ENCODE measurements at places on chromosomes 2 and 18.

- no peak for DNase-seq
Observed at GRCh38 chr2:37552339-37552738, 119.1 kb downstream of the CDC42EP3 start.

- DNase-seq = no peak
Observed at GRCh38 chr18:63365876-63366212, 1.2 kb downstream of the KDSR start.

GRCh38 chr2:53381271-53381670 lies 386.3 kb upstream of the CHAC2 start:
- no peak for DNase-seq

- DNase-seq = no peak
Observed at GRCh38 chr2:176152350-176153181, 1.2 kb downstream of the HOXD4 start.

DNA sequence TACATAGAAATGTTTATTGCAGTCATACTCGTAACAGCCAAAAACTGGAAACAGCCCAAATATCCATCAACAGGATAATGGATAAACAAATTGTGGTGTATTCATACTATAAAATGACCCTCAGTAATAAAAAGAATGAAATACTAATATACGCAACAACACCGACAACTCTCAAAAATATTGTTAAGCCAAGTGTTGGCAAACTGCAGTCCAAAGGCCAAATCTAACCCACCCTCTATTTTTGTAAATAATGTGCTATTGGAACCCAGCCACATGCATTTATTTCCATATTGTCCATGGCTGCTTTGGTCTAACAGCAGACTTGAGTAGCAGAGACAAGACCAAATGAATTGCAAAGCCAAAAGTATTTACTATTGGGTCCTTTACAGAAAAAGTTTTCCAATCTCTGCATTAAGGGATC lies 151.0 kb downstream of the MREG start:
- DNase-seq = no peak

DNA sequence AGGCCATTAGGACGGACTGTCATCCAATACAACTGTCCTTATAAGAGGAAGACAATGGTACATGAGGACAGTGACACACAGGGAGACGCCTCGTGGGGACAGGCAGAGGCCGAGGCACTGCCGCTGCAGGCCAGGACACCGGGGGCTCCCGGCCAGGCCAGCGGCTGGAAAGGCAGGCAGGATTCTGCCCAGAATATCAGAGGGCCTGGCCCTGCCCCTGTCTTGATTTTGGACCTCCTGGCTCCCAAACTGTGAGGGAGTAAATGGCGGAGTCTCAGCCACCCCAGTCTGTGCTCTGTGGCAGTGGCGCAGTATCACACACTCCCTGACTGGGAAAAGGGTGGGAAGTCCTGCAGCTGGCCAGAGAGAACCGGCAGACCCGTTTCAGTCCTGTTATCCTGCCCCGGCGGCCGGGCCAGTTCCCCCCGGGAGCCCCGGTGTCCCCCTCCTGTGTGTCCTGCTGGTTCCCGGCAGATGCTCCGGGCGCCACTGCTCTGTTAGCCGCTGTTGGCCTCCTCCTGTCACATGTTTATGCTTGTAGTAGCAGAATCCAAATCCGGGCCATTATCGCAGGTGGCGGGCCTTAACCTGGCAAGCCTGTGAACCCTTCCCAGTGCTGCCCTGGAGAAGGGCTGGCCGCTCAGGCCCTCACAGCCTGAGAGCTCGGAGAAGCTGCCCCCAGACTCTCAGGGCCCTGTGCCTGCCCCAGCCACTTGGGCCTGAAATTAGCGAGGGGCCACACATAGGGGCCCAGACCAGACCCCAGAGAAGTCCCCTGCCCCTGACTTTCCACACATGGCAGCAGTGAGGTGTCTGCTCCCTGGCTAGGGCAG lies 31.4 kb upstream of the TAF1B start:
- no peak for DNase-seq

- DNase-seq = no peak
Observed at GRCh38 chr2:189506514-189506976, 65.3 kb downstream of the WDR75 start.

- DNase-seq = no peak
Observed at GRCh38 chr2:86648681-86649080, 25.0 kb upstream of the RNF103 start.

DNA sequence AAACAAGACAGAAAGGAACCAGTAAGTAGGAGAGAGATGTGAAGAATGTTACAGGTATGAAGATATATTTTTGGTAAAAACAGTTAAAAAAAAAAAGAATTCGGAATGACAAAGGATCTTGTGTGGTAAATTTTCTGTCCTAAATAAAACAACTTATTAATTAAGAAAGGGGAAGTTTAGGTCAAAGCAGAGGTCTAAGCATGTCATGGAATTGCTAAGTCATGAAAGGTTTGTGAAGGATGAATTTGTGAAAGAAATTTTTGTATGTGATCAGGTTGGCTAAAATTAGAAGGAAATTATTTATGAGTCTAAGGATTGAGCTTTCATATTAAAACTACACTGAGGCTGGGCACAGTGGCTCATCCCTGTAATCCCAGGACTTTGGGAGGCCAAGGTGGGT lies 11.1 kb upstream of the ALPG start:
- no peak for DNase-seq
